Osteoblast (primary cell): ENCODE measurements at places on chromosomes 11 and 22. TPM values are rescaled to one million over a fixed set of nuclear protein-coding genes. Genes with fewer than 3 reads are reported as not detected.
A peak's percentile ranks its signal among the peaks of the same experiment; 100 is the strongest.

- no peaks in the 10 kb centered on the region for H3K27me3 ChIP-seq
- no peak overlapping the region for H3K4me3 ChIP-seq
- DNase-seq, result no peak
Observed at GRCh38 chr11:5102246-5102645, 32.9 kb downstream of the OR52E1 start.

DNA sequence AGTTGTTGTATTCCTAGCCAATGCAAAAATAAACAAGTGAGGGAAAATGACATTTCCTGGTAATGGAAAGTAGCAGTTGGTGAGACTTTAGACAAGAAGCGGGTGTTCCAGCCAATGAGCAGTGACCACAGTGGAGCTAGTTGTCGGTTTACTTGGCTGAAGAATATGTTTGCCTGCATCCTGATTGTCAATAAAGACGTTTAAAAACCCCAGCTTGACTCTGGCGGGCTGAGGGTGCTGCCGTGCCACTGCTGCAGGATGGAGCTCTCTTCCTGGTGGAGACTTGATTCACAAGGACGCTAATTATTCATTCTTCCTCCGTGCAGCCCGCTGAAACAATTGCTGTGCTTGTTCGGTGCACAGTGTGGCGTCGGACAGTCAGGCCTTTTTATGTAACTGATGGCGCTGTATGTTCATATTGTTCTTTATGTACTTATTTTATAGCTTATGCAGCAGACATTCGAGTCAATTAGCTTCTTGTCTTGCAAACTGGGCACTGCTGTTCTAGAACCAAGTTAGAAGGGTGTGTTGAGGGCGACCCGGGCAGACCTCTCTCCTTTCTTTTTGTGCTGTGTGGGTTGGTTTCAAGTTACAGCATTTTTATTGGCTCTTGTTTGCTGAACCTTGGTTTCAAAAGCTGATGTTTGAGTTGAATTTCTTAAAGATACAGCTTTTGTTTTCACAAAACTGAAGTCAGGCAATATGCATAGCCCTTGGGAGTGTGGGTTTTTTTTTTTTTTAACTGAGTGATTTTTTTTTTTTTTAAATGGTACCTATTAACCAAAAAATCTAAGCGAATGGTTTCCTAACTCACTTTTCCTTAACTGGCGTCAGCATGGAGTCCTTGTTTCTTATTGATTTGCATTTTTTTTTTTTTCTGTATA, 153.9 kb downstream of the TEAD1 start:
- peak overlapping the region; percentile 46 for H3K27ac ChIP-seq
- H3K4me1 ChIP-seq, result peaks cover 38% of the 10 kb centered on the region
- H3K36me3 ChIP-seq, result no peaks in the 10 kb centered on the region
- H3K27me3 ChIP-seq, result no peaks in the 10 kb centered on the region

DNA sequence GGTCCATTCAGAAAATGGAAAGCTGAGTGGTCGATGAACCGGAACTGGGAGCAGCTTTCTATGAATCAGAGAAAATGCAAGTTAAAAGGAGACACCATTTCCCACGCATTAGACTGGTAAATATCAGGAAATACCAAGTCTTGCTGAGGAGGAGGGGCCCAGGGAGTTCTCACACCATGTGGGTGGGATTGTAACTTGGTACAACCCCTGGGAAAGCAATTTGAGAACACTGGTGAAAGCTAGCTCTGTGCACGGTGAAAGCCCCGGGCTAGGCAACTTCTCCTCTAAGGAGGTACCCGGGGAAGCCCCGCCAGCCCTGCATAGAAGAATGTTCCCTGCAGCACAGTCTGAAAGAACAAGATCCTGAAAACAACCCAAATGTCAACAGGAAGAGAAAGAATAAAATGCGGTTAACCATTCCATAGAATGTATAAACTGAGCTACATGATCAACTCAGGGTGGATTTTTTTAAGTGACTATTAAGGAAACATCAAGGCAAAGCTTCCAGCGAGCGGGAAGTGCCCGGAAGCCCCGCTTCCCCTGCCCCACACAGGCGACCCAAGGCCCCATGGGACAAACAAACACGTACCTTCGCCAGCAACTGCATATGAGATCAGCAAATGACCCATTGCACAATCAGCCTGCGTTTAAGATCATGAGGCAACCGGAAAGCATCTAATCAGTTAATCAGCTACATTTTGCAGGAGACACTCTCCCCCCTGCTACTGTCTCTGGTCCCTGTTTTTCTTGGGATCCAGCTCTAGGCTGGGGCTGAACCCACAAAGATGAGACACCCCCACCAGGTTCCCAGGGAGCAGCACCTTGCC, 11.3 kb downstream of the SHANK2 start:
- peak; percentile 94 for DNase-seq
- H3K4me1 ChIP-seq, result peaks cover 11% of the 10 kb centered on the region
- peak overlapping the region; percentile 75 for H3K27ac ChIP-seq
- peak overlapping the region; percentile 60 for H3K4me3 ChIP-seq
- H3K36me3 ChIP-seq, result no peaks in the 10 kb centered on the region

DNA sequence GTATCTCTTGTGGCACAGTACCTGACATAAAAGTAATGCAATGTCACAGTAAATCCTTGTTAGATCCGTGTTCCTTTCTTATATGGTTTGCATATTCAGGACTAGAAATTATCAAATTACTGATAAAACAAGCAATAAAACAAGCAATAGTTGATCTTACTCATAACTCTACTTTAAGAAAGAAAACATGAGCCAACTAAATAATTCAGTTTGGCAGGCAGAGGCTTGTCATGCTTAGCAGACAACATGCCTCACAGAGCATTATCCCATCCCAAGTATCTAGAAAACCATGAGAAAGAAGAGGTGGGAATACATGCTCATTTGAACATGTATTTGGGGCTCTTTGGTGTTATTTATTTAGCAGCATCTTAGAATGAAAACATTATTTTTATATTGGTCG, 241.9 kb downstream of the SOX6 start:
- H3K36me3 ChIP-seq, result no peaks in the 10 kb centered on the region
- no peaks in the 10 kb centered on the region for H3K4me1 ChIP-seq
- no peak for DNase-seq
- no peak overlapping the region for H3K4me3 ChIP-seq
- no peaks in the 10 kb centered on the region for H3K27me3 ChIP-seq

DNA sequence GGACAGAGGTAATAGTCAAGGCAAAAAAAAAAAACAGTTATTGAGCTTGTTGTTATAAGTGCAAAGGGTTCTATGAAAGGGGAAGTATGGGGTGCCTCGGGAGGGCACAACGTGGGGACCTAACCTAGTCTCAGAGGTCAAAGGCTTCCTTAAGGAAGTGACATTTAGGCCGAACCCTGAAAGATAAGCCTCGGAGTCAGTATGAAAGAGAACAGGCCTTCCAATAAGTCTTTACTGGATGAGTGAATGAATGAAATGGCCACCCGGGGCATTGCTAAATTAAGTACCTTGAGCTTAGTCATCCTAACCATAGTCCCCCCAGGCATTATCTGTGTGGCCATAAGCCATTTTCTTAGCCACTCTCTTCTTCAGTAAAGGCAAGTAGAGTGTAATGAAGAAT, 19.7 kb downstream of the FLI1 start:
- DNase-seq, result no peak
- peaks cover 9% of the 10 kb centered on the region for H3K36me3 ChIP-seq
- peaks cover 75% of the 10 kb centered on the region for H3K4me1 ChIP-seq
- H3K27me3 ChIP-seq, result no peaks in the 10 kb centered on the region

DNA sequence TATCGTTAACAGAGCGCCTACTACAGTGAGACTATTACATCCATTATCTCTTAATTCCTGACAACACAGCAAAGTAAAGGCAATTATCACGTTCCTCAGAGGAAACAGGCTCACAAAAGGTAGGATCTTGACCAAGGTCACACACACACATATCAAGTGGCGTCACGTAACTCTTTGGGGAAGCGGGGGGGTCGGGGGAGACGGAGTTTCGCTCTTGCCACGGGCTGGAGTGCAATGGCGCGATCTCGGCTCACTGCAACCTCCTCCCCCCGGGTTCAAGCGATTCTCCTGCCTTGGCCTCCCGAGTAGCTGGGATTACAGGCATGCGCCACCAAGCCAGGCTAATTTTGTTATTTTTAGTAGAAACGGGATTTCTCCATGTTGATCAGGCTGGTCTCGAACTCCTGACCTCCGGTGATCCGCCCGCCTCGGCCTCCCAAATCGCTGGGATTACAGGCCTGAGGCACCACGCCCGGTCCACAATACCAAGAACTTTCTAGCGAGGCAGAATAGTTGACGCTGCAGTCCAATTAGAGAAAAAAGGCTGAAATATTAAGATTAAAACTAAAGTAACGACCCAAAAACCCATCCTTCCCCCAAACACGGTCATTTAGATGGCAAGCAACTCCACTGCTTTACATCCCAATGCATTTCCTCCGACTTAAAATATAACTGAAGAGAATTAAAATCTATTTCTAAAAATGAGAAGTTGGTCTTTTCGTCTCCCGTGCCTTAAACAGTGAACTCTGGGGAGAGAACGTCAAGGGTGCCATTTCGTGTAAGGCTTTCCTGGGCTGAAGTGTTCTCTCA, 1.2 kb downstream of the DDX17 start:
- peak overlapping the region; percentile 99 for H3K4me3 ChIP-seq
- peaks cover 31% of the 10 kb centered on the region for H3K36me3 ChIP-seq
- H3K27ac ChIP-seq, result peak overlapping the region; percentile 98
- peaks cover 26% of the 10 kb centered on the region for H3K4me1 ChIP-seq
- peak; percentile 63 for DNase-seq

CCDC15 gene
- total RNA-seq, result 2.1 and 2.2 TPM in 2 replicates

YPEL4 gene
- total RNA-seq, result 0.59 and 0.72 TPM in 2 replicates

DNA sequence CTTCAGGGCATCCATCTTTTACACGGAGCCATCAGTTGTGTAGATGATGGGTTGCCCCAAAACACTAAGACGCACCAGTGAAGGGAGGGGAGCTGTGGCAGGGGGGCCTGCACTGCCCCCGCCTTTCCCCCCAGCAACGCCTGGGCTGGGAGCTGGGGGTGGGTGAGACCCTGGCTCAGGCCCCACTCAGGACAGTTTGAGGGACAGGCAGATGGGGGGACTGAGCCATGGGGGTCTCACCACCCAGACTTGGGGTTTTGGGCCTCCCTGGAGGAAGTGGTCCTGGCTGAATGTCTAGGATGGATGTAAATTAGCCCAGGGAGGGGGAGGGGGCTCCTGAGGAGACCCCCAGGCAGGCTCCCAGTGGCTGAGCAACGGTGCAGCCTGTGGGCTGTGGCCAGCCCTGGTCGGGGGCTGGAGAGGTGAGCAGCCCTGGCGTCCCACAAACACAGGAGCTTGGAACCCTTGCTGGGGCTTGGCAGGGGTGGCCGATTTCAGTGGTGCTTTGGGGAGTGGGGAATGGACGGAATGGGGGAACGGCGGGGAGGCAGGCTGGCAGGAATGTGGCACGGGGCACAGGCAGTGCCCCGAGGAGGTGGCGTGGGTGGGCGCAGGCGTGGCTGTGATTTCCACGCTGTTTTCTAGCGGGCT, 6.1 kb downstream of the PARVB start:
- no peak for DNase-seq
- H3K4me3 ChIP-seq, result no peak overlapping the region
- H3K36me3 ChIP-seq, result no peaks in the 10 kb centered on the region
- no peaks in the 10 kb centered on the region for H3K27me3 ChIP-seq
- H3K27ac ChIP-seq, result no peak overlapping the region

ZNRF3 gene
- total RNA-seq, result 4.7 and 6.9 TPM in 2 replicates

- H3K27me3 ChIP-seq, result no peaks in the 10 kb centered on the region
Observed at GRCh38 chr11:119375337-119376196, 5.9 kb downstream of the USP2 start.

KDELR3 gene
- total RNA-seq, result 142 and 161 TPM in 2 replicates

MYO7A gene
- total RNA-seq, result under 0.01 TPM in 2 replicates

PHLDA2 gene
- total RNA-seq, result 2.5 and 3.8 TPM in 2 replicates

DNA sequence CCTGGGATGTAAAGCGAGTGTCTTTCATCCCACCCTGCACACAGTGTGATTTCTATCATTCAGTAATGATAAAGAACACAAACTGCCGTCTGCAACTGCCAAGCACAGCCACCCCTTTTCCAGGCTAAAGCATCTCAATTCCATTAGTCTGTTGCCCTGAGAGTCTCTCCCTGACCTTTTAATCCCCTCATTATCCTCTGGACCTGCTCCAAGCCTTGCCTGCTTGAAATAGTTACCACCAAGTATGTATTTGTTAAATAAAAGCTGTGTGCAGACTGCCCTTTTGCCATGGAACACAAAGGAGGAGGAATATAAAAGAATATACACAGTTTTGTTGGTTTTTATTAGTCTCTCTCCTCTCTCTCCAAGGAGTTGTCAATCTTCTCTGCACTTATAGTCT, 13.0 kb downstream of the GRAP2 start:
- DNase-seq, result no peak
- H3K27me3 ChIP-seq, result peaks cover 19% of the 10 kb centered on the region
- H3K27ac ChIP-seq, result no peak overlapping the region
- H3K4me3 ChIP-seq, result no peak overlapping the region

DNA sequence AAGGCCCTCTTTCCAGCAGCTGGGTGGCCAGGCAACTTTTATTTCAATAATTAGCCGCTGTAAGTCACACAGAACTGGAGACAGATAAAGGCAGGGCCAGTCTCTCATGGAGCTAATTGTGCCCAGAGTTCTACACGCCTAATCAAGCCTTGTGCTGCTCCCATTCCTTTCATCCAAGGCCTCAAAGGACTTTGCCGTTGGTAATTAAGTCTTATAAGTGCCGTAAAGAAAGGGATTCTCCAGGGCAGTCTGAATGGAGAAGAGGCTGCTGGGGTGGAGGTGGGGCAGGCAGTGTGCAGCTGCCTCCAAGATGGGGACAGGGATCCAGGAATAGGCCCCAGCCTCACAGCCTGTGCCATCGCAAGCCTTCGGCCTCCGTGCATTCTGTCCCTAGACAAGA, 357.9 kb downstream of the TENM4 start:
- no peak for DNase-seq
- H3K27ac ChIP-seq, result no peak overlapping the region
- peaks cover 16% of the 10 kb centered on the region for H3K4me1 ChIP-seq
- no peaks in the 10 kb centered on the region for H3K27me3 ChIP-seq
- no peaks in the 10 kb centered on the region for H3K36me3 ChIP-seq

DNA sequence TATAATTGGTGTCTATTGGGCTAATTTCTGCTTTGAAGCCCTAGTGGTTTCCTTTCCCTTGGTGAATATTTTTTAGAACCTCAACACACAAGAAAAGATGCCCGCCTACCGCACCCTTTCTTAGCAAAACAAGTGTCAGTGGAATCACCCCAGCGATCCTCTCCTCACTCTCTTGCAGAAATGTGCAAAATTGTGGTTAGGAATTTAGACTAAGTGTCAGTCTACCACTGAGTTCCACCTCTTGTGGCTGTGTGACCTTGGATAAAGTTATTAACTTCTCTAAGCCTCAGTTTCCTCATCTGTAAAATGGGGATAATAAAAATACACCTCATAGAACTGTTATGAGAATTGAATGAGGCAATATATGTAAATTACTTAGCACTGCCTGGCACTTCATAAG, 5.3 kb upstream of the JAML start:
- H3K27ac ChIP-seq, result no peak overlapping the region
- no peaks in the 10 kb centered on the region for H3K36me3 ChIP-seq
- no peak for DNase-seq
- H3K27me3 ChIP-seq, result peaks cover 16% of the 10 kb centered on the region
- no peak overlapping the region for H3K4me3 ChIP-seq

CLDN5 gene
- total RNA-seq, result not detected in 2 replicates

GRCh38 chr11:47533690-47534151, 19.2 kb downstream of the CELF1 start:
- H3K4me3 ChIP-seq, result no peak overlapping the region
- peaks cover 4% of the 10 kb centered on the region for H3K36me3 ChIP-seq
- H3K27ac ChIP-seq, result peak overlapping the region; percentile 77
- no peaks in the 10 kb centered on the region for H3K27me3 ChIP-seq
